ENCODE measurements at places on chromosomes 5 and 9. TPM values are rescaled to one million over a fixed set of nuclear protein-coding genes. Genes with fewer than 3 reads are reported as not detected.

DNA sequence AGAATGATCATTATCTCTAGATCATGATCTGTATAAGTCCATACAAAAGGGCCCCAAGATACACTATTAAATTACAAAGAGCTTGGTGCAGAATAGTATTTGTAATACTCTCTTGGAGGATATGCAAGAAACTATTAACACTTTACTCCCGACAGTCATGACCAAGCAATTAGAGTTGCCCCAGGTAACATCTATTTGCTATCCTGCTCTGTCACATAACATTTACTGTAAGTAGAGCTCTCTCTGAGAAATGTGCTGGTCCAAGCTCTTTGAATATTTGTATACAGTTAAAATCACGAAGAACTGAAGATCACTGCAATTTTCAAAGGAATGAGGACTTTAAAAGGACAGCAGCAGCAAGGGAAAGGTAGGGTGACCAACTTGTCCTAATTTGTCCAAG, 553.7 kb downstream of the RAB3C start:
- DNase-seq, result no peak

DNA sequence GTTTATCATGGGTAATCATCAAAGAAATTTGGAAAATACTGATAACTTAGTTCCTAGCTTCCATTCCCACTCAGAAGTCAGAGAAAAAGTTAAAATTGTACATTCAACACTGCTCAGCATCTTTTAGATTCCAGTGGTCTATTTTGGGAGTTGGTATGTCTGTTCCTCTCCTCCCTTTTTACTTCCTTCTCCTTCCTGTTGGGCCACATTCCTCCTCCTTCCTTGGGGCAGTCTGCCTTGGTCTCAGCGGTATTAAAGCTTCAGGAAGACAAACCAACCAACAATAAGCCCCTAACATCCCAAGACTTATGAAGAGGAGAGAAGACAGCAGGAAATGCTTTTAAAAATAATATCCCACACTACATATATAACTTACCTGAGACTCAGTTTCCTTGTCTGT, 49.9 kb upstream of the SSBP2 start:
- no peak for DNase-seq

DNA sequence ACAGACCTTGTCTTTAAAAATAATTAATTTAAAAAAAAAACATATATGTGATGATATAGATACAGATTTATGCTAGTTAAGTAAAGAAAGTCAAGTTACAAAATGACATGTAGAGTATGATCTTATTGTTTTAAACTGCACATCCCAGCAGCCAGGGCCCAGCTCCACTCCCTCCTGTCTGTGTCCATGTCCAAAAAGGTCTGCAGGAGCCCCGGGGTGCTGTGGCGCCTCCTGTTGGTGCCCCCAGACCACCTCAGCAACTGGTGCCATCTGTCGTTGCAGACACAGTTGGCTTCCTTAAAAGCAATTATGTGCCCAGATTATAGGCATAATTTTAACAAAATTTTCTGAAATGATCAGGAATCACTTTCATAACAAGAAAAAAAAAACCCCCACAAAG, 33.3 kb downstream of the IPPK start:
- no peak for DNase-seq

DNA sequence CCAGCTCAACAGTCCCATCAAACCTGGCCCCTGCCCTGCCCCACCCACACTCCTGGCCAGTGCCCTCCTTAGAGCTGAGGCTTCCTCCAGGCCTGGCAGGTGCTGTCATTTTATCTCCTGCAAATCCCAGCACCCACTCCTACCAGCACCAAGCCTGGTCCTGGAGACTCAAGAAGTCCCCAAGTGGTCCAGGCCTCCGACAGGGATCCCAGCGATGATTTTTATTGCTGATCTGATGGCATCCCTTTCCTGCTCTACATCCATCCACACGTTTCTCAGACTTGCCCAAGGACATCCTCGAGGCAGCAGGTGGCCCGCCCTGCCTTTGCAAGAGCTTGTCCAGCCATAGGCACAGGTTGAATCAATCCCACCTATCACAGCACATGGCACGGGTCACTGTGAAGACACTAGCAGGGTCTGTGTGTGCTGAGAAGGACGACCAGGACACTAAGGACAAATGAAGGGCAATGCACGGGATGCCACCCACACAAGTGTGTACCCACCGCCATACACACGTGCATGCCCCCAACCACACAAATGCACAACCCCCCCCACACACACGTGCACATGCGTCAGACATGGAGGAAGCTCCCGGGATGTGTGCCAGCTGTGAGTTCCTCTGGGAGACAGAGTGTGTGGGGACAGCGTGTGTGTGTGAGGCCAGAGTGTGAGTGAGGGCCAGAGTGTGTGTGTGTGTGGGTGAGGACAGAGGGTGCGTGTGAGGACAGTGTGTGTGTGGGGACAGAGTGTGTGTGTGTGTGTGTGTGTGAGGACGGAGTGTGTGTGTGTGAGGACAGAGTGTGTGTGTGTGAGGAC, 62.4 kb upstream of the UBAC1 start:
- DNase-seq, result no peak

GRCh38 chr5:95880081-95880926, 57.8 kb upstream of the GLRX start:
- DNase-seq, result no peak

- DNase-seq, result no peak
Measured at GRCh38 chr9:74551266-74551665, 54.1 kb downstream of the RORB start.

CCL28 gene
- 2.2 TPM for polyA plus RNA-seq

PHYHD1 gene
- 4.7 TPM for polyA plus RNA-seq

ZNF618 gene
- 4.6 TPM for polyA plus RNA-seq

TAF11L4 gene
- not detected for polyA plus RNA-seq

GLIPR2 gene
- polyA plus RNA-seq, result 3.7 TPM

IL7R gene
- polyA plus RNA-seq, result 2.8 TPM
